Stimulated activated CD4-positive, alpha-beta T cell treated with anti-CD3 and anti-CD28 coated beads, Interleukin-12 subunit alpha, Interleukin-12 subunit beta, amount 100 ng/mL, for 48 hours (primary cell): ENCODE measurements at places on chromosomes 16 and 17.

DNA sequence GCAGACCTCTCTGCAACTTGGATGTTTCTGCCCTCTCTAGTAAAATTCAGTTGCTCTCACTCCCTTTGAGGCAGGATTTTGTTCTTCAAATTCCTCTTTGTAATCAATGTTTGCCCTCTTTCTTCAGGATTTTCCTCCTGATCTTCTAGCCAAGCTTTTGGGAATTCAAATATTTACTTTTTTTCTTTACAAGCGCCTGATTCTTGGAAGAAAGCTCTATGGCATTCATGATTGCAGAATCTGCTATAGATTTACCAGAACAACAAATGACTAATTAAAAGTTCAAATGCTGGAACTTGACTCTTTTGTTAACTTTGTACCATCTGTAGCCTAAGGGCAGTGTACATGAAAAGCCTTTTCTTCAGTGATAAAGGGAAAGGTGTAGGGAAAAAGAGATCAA is 63.7 kb upstream of the SHISA6 start:
- no peak for DNase-seq

- no peak for DNase-seq
Measured at GRCh38 chr17:27408891-27409290, 47.4 kb upstream of the KSR1 start.

DNA sequence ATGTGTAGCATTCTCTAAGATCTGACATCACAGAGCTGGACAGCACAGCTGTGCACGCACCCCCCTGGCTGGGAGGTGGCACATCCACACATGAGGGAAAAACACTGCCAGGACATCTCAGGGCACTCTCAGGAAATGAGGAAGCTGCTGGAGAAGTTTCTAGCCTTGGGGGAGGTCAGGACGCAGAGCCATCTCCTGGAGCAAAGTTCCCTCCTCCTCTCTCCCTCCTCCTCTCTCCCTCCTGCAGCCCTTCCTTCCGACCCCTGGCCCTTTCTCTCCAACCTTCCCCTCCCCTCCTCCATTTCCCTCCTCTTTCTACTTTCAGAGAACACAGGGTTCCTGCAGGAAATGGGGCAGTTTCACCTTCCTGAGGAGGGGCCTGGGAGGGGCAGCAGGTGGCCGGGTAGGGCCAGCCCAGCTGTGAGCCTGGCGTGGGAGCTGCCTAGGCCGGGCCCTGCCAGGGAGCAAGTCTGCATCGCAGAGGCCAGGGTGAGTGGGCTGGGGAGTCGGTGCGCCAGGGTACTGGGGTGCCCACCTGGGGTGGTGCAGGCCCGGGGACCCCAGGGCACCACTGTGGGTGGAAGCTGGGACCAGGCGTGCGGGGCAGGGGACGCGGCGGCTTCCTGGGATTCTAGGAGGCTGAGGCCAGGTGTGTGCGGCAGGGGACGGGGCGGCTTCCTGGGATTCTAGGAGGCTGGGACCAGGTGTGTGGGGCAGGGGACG is at the start of gene DPEP1:
Gene DPEP1, plus strand, starts transcription at position 412 of the 723 bp plus-strand sequence. CDS start 16,769 bp downstream, outside the sequence.
- DNase-seq = no peak

DNA sequence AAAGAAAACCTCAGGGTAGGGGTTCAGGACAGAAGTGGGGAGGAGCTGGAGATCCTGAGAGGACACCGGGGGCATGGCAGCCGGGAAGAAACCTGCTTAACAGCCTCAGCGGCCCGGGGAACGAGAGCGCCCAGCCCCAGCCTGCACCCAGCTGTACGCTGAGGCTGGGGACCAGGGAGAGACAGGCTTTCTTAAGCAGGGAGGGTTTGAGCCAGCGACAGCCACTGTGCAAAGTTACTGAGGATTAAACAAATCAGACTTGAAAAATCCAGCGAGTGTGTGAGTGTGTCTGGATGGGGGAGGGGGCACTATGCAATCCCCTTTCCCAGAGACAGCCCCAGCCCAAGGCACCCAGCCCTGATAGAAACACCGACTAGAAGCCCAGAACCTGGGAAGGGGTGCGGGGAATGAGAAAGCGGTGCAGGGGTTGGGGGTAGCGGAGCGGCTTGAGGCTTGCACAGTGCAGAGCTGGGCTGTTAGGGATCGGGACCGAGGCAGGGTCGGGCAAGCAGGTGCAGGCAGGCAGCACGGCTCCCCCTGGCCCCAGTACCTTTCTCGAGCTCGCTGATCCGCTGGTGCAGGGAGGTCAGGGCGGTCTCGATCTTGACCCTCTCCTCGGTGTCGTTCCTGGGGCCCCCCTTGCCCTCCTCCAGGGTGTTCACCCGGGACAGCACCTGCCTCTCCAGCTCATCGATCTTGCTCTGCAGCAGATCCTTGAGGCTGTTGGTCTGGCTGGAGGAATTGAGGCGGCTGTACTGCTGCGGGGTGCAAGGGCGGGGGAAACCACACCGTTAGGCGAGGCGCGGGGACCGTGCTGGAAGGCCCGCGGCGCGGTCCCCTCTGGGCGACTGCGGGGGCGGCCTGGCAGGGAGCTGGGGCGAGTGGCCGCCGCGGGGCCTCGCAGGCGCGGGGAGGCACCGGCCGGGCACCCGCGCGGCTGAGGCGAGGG is 1.2 kb downstream of the NPTX1 start:
- no peak for DNase-seq

DNA sequence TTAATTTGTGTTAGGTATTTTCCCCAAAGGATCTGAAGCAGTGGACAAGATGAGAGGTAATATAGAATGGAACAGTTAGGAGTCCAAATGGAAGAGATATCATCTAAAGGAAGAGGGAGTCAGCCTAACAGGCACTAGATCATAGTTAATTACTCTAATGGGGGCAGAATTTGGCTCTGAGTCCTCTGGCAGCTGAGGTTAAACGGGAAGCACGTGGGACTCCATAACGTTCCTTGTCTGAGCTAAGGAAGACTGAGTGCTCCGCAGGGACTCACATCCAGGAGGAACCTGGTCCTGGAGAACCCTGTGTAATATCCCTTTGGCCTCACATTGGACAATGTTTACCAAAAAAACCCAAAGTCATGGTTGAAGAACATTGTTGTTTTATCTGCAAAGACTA is 46.6 kb upstream of the TEX2 start:
- no peak for DNase-seq

DNA sequence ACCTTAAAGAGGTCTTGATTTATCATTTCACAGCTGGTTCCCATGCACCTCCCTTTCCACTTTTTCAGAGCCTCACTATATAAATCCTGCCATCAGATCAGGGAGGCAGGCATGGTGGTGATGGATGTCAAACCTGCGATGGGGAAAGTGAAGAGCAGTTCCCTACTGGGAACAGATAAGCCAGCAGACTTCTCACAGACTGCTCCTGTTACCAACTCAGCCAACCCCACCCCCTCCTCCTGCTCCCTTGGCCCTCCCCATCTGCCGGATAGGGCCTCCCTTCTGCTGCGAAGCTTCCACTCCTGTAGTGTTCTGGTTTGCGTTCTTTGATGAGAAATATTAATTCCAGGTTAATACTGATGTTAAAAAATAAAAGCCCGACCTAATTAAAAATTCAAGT is 232.1 kb downstream of the STX8 start:
- DNase-seq = no peak

DNA sequence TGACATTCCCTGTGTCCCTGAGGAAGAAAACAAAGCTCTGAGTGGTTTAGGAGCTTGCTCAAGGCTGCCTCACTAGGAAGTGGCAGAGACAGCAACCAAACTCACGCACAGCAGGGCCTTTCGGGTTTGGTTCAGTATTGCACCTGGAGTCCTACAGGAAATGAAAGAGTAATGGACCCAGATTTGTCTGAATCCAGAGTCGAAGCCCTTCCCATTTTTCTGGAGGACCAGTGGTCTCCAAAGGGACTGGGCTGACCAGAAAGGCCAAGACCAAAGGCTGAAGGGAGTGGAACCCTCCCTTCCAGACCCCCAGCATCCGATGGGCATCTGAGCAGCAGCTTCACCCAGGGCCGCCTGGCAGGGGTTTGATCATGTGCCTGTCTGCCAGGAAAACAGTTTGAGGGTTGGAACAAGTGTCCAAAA is 85.5 kb upstream of the RPL38 start:
- no peak for DNase-seq

- DNase-seq = no peak
Measured at GRCh38 chr17:27613433-27613832, 17.6 kb upstream of the LGALS9 start.
